ENCODE measurements at places on chromosomes 1 and 21. TPM values are rescaled to one million over a fixed set of nuclear protein-coding genes. Genes with fewer than 3 reads are reported as not detected.

Gene RBBP5
- 19.5 TPM for total RNA-seq

Gene CRP
- total RNA-seq, result not detected

Gene IL19
- not detected for total RNA-seq

- DNase-seq, result peak; percentile 86
These were observed 3.7 kb upstream of the ARHGEF19 start for GRCh38 chr1:16215882-16216753.

GRCh38 chr1:114033216-114033706 lies 54.0 kb downstream of the OLFML3 start:
- peaks cover 13% of the 10 kb centered on the region for H3K4me1 ChIP-seq
- H3K4me3 ChIP-seq, result peak overlapping the region; percentile 13
- H3K36me3 ChIP-seq, result no peaks in the 10 kb centered on the region
- no peak overlapping the region for H3K27ac ChIP-seq

DNA sequence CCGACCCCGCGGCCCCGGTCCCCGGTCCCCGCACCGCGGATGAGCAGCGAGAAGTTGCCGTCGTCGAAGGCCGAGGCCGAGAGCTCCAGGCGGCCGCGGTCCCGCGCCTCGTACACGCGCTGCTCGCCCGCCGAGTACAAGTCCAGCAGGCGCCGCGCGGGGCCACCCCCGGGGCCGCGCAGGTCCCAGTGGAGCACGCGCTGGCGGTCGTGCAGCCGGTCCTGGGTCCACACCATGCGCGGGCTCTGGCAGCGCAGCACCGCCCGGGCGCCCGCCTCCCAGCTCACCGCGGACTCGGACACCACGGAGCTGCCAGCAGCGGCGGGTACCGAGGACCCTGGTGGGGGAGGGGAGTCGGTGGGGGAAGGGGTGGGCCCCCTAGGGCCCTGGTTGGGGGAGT lies 2.9 kb downstream of the MXRA8 start:
- peak overlapping the region; percentile 95 for H3K4me3 ChIP-seq
- peaks cover 29% of the 10 kb centered on the region for H3K36me3 ChIP-seq
- H3K27me3 ChIP-seq, result no peaks in the 10 kb centered on the region
- DNase-seq, result peak; percentile 97

DNA sequence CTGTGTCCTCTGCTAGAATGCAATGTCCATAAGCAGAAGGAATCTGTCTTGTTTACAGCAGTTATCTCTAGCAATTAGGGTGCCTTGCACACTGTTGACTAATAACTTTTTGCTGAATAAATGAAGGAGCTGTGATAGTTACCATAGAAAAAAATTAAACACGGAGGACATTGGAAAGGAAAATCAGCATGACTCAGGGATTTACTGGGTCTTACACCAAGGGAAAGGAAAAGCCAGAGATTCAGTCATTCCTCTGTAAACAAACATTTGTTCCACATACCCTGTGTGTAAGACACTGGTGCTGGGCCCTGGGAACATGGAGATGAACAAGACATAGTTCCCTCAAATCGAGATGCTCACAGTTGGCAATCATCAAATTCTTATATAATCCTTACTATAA lies 183.3 kb downstream of the PTGER3 start:
- DNase-seq, result no peak
- H3K36me3 ChIP-seq, result no peaks in the 10 kb centered on the region
- no peak overlapping the region for H3K27ac ChIP-seq
- no peaks in the 10 kb centered on the region for H3K4me1 ChIP-seq
- no peak overlapping the region for H3K4me3 ChIP-seq
- no peaks in the 10 kb centered on the region for H3K27me3 ChIP-seq

- H3K36me3 ChIP-seq, result no peaks in the 10 kb centered on the region
- H3K4me3 ChIP-seq, result no peak overlapping the region
- no peaks in the 10 kb centered on the region for H3K27me3 ChIP-seq
- no peak overlapping the region for H3K27ac ChIP-seq
- no peak for DNase-seq
- peaks cover 11% of the 10 kb centered on the region for H3K4me1 ChIP-seq
These were observed 253.0 kb upstream of the HOOK1 start for GRCh38 chr1:59561796-59562195.

DNA sequence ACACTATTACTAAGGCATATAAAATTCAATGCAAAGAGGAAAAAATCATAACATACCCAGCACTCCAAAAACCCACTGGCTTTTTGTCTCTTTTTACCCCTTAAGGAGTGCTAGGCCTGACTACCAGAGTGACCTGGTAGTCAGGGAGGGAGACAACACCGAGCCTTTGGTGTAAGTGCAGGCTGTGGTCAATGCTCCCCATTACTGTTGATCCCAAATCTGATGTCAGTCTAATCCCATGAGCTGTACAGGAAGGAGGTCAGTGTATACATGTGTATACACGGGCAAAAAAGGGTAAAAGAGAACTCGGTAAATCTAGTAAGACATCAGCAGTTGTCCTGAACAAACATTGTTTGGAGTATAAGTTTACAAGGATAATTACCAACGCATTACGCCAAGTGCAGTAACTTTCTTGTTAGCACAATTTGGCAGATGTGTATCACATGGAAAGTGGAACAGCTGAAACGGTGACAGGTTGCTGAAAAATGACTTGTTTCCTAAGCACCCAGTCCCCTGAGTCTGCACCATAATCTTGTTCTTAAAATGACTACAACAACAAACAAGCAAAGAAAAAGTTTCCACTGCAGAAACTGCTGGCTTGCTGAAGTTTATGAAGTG lies 217.9 kb downstream of the KCNH1 start:
- no peak overlapping the region for H3K27ac ChIP-seq
- H3K4me1 ChIP-seq, result no peaks in the 10 kb centered on the region
- H3K4me3 ChIP-seq, result no peak overlapping the region
- no peaks in the 10 kb centered on the region for H3K27me3 ChIP-seq
- DNase-seq, result peak; percentile 56

All from osteoblast (primary cell).